Activated CD4-positive, alpha-beta T cell treated with anti-CD3 and anti-CD28 coated beads, Interleukin-2, Interleukin-6, amounts not matched to agents 100 ng/mL and 50 ng/mL, durations not matched to agents 16 hours and 8 hours (primary cell): ENCODE measurements at places on chromosomes 3 and 15.

DNA sequence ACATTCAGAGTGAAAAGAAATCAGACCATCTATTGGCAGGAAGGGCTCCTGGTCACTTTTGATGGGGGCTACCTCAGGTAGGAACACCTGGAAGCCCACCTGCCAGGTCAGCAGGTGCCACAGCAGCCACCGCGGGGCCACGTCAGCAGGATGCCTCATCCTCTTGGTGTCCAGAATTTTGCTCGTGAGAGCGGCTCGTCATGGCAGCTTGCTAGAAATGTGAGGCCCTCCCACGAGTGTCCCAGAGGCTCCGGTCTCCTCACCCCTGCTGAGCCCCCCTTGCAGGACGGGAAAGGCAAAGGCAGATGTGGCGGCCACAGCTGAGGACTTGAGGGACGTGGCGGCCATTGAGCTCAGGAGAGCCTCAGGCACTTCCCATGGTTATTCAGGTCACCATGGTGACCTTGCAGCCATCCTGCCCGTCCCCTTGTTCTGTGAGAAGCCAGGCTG lies 129.4 kb downstream of the LRRK1 start:
- DNase-seq: no peak

- peak; percentile 91 for DNase-seq
Observed at GRCh38 chr15:89057506-89058133, 30.6 kb upstream of the ABHD2 start.

- no peak for DNase-seq
Observed at GRCh38 chr3:59784164-59784563, 734.3 kb upstream of the CFAP20DC start.

DNA sequence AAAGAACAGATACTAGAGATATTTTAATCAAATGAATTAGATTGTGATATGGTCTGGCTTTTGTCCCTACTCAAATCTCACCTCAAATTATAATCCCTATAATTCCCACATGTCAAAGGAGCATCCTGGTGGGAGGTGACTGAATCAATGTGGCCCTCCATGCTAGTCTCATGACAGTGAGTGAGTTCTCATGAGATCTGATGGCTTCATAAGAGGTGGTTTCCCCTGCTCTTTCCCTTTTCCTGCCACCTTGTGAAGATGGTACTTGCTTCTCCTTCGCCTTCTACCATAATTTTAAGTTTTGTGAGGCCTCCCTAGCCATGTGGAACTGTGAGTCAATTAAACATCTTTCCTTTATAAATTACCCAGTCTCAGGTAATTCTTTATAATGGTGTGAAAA lies 82.8 kb downstream of the FAIM start:
- no peak for DNase-seq

DNA sequence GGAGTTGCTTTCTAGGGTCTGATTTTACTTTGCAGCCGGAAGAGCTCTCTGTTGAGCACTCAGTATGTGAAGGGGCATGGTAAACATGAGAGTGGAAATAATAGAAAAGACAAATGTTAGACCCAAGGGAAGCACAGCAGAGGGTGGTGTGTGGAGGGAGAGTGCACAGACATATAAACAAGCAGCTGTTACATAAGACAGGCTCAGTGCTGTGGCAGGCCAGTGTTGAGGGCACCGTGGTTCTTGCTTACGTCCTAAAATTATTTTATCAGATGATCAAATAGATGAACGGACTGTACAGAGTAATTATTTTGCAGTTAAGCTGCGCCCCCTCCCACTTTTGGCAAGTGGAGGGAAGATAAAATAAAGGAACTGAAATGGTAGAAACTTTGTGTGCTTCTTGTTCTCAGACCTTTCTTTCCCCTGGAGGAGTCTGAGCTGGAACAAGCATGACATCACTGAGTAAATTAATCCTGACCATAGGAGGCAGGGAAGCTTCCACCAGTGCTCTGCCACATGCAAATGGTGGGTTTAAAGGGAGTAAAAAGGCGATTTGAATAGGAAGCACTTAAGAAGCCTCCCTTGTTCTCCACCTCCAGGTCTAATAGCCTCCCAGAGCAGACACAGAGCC lies 205.6 kb downstream of the IL20RB start:
- DNase-seq: no peak

GRCh38 chr3:30986551-30986950 lies 92.1 kb upstream of the GADL1 start:
- DNase-seq: no peak

- DNase-seq: no peak
Observed at GRCh38 chr3:137761099-137761562, 3.0 kb upstream of the SOX14 start.

DNA sequence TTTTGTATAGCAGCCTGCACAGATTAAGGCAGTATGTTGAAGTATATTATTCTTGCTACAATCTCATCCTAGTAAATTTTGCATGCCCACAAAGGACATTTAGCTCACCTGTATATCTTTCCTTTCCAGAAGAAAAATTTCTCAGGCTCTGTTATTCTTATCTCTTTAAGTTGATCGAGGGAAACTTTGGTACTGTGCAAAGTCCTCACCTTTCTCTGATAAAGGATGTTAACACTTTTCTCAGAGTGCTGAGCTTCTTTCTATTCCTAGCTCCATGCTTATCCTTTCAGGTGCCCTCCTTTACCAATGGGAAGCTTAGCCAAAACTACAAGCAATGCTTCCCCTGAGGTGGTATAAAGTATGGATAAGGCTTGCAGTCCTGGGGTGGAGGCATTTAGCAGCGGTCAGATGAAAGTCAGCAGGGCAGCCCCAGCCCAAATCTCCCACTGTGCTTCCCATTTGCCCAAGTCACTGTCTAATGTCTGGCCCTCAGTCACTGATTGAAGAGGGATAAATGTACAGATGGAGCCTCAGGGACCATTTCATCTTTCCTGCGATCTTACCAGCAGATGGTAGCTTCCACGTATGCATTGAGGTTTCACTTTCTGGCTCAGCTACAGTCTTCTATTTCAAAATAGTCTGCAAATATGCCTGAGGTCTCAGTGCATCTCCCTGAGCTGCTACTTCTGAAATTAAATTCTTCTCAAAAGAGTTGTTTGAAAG lies 127.8 kb upstream of the P2RY1 start:
- DNase-seq: no peak

- no peak for DNase-seq
Observed at GRCh38 chr15:35150361-35150760, 65.3 kb upstream of the NANOGP8 start.
